ENCODE measurements at places on chromosomes 3 and 15. TPM values are rescaled to one million over a fixed set of nuclear protein-coding genes. Genes with fewer than 3 reads are reported as not detected.

The HRH1 gene
- polyA plus RNA-seq: not detected

The NTRK3 gene
- not detected for polyA plus RNA-seq

The VGLL3 gene
- not detected for polyA plus RNA-seq

The LIPH gene
- not detected for polyA plus RNA-seq

The GRK7 gene
- 0.07 TPM for polyA plus RNA-seq

The LRTM1 gene
- polyA plus RNA-seq: not detected

- H3K27me3 ChIP-seq: no peaks in the 10 kb centered on the region
- no peaks in the 10 kb centered on the region for H3K36me3 ChIP-seq
- no peaks in the 10 kb centered on the region for H3K4me1 ChIP-seq
- DNase-seq: no peak
Observed at GRCh38 chr3:169002689-169003088, 660.8 kb downstream of the MECOM start.

DNA sequence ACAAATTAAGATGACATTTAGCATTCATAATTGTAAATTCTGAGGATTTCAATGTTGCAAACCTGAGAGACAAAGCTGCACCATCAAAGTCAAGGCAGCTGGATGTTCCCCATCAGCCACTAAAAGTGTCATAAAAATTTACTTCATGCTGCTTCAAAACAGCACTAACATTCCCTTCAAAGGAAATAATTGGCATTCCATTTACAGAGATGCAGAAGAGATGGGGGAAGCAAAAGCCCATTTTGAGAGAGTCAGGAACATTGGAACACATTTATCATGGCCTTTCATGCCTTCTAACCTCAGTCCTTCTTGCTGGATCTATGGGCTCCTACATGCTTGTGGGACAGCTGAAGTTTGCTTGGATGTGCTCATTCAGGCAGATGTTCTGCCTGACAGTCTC, 6.4 kb upstream of the TMEM158 start:
- H3K27me3 ChIP-seq: peaks cover 20% of the 10 kb centered on the region
- DNase-seq: no peak
- H3K27ac ChIP-seq: no peak overlapping the region
- no peaks in the 10 kb centered on the region for H3K36me3 ChIP-seq
- H3K4me3 ChIP-seq: no peak overlapping the region
- H3K4me1 ChIP-seq: no peaks in the 10 kb centered on the region

- no peak overlapping the region for H3K27ac ChIP-seq
- H3K4me3 ChIP-seq: no peak overlapping the region
- DNase-seq: no peak
- no peaks in the 10 kb centered on the region for H3K4me1 ChIP-seq
Observed at GRCh38 chr3:196060834-196061233, 21.1 kb downstream of the TFRC start.

DNA sequence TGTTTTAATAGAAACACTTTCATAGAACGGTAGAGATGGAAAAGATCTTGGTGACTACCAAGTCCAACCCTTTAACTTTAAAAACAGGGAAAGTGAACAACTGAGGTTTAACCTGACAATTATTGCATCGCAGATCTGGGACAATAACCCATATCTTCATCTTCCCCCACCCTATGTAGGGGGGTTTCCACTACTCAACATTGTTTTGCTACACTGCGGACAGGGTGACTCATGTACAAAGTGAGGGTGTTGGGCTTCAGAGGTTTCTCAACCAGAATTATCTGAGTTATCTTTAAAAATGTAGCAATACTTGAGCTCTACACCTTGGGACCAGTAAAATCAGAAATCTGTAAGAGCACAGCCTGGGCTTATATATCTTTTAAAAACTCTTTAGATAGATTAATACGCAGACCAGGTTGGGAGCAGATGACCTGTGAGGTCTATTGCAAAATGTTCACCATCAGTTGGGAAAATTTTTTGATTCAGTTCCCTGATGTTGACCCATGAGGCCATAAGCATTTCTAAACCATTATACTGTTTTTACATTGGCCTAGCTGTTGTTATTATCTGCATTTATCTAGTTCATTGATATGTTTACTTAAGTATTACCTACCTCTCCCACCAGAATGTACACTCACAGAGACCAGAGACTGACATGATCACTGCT, 103.6 kb upstream of the ICE2 start:
- no peak overlapping the region for H3K27ac ChIP-seq
- peaks cover 14% of the 10 kb centered on the region for H3K4me1 ChIP-seq
- H3K4me3 ChIP-seq: no peak overlapping the region
- peaks cover 7% of the 10 kb centered on the region for H3K27me3 ChIP-seq
- no peaks in the 10 kb centered on the region for H3K36me3 ChIP-seq
- DNase-seq: no peak

DNA sequence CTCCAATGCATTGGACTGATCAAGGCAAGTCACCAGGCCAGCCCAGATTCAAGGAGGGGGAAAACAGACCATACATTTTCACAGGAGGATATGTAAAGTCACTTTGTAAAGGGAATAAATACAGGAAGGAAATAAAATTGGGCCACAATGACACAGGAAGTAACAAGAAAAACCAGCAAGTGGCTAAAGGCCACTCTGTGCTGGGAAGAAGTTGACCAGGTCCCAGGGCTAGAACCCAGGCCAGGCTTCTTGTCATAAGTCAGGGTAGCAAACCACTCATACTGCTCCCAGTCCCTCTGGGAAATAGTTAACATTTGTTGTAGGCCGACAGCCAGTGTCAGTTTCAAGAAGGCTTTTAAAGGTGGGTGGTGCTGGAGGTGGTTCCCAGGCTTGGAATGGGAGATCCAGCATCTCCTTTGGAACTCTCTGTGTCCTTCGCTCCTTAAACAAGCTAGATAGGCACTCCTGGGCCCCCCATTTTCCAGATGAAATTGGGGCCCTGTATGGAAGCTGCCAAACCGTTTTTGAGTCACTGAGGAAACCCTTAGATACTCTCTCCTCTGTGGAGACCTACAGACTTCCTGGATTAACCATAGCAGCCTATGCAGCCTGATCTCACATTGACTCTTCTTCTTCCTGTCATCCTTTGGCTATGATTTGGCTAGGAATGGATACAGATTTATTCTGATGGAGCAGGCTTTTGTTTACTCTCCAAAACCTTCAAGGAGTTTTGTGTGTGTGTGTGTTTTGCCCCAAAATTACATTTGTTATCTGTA, 14.7 kb upstream of the EDC3 start:
- H3K27me3 ChIP-seq: peaks cover 4% of the 10 kb centered on the region
- DNase-seq: no peak
- no peaks in the 10 kb centered on the region for H3K36me3 ChIP-seq
- no peaks in the 10 kb centered on the region for H3K4me1 ChIP-seq
- H3K4me3 ChIP-seq: no peak overlapping the region

- no peak overlapping the region for H3K4me3 ChIP-seq
- DNase-seq: no peak
- no peaks in the 10 kb centered on the region for H3K36me3 ChIP-seq
Observed at GRCh38 chr3:100856821-100857220, 136.4 kb downstream of the ABI3BP start.

DNA sequence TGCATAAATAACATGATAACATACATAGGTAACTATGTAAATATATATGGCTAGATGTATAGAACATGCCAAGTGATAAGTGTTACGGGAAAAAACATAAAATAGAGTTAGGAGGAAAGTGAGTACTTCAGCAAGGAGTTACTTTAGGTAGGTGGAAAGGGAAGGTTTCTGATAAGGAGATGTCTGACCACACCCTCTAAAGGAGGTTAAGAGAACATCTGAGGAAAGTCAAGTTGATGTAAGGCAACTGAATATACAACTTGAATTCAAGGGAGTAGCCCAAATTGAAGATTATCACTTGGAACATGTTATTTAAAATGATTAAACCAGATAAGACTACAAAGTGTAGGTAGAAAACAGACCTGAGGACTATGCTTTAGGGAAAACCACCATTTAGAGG, 13.8 kb downstream of the PIERCE2 start:
- H3K36me3 ChIP-seq: no peaks in the 10 kb centered on the region
- no peaks in the 10 kb centered on the region for H3K4me1 ChIP-seq
- H3K4me3 ChIP-seq: no peak overlapping the region

DNA sequence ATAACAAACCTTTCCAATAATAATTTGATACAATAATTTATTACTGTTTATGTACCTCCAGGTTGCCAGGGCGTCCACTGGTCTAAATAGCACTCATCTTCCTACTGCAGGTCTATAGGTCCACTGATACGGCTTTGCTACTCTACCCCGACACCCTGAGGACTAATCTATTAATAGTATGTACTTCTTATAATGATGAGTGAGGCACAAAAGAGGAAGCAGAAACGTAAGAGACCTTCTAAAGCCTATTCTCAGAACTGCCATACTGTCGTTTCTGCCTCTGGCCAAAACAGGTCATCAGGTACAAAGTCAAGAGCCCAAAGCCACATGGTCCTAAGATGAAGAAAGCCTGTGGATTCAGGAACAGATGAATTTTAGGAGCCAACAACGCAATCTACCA, 163.2 kb upstream of the GRM7 start:
- no peaks in the 10 kb centered on the region for H3K36me3 ChIP-seq
- no peaks in the 10 kb centered on the region for H3K27me3 ChIP-seq
- no peak overlapping the region for H3K4me3 ChIP-seq

DNA sequence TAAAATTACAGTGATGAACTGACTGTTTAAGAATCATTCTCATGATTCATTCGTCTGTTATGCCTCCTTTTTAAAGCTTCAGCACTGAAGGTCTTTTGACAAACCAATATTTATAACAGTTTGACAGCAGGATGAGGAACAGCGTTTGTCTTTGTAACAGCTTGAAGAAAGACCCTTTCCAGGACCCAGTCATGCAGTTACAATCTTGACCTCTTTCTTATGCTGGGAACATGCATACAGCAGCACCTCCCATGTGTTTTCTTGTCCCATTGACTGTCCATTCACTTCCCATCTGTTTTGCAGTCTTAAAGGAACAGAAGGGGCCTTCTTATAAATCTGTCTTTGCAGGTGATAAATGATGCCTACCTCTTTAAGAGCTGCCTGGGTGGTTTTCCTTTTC, 87.2 kb downstream of the OPA1 start:
- no peaks in the 10 kb centered on the region for H3K27me3 ChIP-seq
- DNase-seq: no peak
- H3K36me3 ChIP-seq: peaks cover 12% of the 10 kb centered on the region

- H3K27me3 ChIP-seq: no peaks in the 10 kb centered on the region
- H3K27ac ChIP-seq: no peak overlapping the region
- DNase-seq: no peak
- no peak overlapping the region for H3K4me3 ChIP-seq
Observed at GRCh38 chr3:7646851-7647250, 785.9 kb downstream of the GRM7 start.

DNA sequence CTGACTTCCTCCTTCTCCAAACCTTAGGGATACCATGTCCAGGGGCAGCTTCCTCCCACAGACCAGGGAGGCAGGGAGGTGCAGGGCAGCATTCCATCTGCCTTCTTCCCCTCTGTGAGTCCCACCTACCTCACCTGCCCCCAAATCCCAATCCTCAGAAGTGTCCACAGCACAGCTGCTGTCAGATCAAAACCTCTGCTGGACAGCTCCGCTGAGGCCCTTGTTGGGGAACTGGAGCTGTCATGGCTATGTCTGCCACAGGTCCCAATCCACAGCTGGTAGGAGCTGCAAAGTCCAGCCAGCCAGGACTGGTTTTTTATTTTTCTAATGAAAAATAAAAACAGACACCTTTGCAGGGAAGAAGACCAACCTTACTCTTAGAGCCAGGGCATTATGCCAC, 40.7 kb upstream of the TBC1D21 start:
- H3K27me3 ChIP-seq: no peaks in the 10 kb centered on the region
- H3K27ac ChIP-seq: no peak overlapping the region
- no peak for DNase-seq
- no peak overlapping the region for H3K4me3 ChIP-seq

DNA sequence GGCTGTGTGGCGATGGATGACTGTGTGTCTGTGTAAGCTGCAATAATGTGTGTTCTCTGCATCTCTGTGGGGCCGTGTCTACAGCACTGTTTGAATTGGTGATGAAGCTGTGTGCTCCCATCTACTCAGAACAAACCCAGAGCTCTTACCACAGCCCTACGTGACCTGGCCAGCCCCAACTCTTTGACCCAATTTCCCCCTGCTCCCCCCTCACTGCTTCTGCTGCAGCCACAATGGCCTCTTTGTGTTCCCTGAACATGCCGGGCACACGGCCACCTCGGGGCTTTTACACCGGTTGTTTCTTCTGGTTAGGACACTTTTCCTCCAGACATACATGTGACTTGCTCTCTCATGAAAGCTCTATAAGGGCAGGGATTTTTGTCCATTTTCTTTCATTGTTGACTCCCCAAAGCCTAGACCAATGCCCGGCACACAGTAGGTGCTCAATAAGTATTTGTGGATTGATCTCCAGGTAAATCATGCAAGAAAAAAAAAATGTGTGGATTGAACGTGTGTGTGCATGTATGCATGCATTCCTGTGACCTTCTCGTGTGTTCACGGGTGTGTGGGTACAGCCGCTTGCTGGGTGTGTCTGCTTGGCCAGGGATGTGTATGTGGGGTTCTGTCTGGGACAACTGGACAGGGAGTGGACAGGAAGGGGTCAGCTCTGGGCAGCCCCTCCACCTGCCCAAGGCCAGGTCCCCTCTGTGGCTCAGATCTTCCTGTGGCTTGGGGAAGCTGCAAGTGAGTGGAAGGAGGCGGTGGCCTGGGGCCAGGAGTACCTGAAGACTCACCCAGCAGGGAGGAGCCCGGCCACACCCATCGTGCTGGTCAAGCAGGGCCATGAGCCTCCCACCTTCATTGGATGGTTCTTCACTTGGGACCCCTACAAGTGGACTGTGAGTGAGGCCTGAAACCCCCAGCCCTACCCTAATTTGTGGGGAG, 14.8 kb downstream of the VILL start:
- no peak overlapping the region for H3K27ac ChIP-seq
- no peaks in the 10 kb centered on the region for H3K4me1 ChIP-seq
- peaks cover 28% of the 10 kb centered on the region for H3K36me3 ChIP-seq

DNA sequence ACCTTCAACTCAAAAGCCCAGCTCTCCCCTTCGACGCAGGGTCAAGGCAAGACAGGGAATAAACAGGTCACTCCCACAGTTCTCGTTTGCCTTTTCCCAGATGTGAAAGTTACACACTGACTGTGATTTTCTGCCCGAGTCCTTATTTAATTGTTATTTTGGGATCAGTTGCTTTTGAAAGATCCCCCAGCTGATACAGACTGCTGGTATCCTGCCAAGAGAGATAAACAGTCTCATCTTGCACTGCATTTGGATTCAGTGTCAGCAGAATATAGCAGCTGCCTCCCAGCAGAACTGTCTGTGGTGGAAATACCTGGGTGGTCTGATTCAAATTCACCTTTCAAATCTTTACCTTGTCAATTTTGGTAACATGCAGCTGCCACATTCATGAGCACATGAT, 56.0 kb upstream of the FAM3D start:
- H3K4me3 ChIP-seq: no peak overlapping the region
- DNase-seq: no peak
- H3K36me3 ChIP-seq: no peaks in the 10 kb centered on the region
- no peaks in the 10 kb centered on the region for H3K27me3 ChIP-seq

GRCh38 chr15:76116138-76116885, 56.5 kb downstream of the TMEM266 start:
- DNase-seq: no peak
- no peaks in the 10 kb centered on the region for H3K27me3 ChIP-seq
- no peak overlapping the region for H3K27ac ChIP-seq

DNA sequence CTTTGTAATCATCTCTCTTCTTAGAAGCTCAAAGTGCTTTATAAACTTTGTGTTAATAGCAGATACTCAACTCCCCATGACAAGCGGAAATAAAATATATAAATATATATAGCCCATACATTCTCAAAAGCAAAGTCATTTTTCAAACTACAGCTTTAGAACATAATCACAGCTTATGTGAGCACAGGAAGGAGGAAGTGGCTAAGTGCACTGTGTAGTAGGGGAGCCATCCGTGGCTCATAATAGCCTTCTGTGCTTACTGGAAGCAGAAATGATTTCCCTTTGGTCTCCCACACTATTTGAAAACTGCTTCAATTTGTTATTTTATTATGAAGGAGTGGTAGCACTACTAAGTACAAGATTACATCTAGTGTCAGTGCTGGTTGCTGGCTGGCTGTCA, 151.4 kb upstream of the ARL6 start:
- no peaks in the 10 kb centered on the region for H3K27me3 ChIP-seq
- no peak overlapping the region for H3K27ac ChIP-seq
- no peaks in the 10 kb centered on the region for H3K36me3 ChIP-seq
- no peak overlapping the region for H3K4me3 ChIP-seq
